Activated gamma-delta T cell treated with anti-CD3 and anti-CD28 coated beads, Interleukin-2, amount 50 U/mL, for 16 hours (primary cell): ENCODE measurements at places on chromosomes 2 and 18.

DNA sequence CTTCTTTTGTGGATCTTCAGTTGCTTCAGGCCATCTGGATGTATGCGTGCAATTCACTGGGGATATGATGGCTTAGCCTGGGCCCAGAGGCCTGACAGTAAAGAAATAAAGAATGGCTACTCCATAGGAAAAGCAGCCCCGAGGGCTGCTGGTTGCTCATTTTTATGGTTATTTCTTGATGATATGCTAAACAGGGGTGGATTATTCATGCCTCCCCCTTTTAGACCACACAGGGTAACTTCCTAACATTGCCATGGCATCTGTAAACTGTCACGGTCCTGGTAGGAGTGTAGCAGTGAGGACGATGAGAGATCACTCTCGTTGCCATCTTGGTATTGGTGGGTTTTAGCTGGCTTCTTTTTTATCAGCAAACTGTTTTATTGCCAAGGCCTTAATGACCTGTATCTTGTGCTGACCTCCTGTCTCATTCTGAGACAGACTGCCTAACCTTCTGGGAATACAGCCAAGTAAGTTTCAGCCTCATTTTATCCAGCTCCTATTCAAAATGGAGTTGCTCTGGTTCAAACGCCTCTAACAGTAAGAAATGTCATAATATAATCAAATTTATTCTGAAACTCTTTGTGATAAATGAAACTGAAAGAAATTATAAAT is 60.5 kb downstream of the DSEL start:
- no peak for DNase-seq

DNA sequence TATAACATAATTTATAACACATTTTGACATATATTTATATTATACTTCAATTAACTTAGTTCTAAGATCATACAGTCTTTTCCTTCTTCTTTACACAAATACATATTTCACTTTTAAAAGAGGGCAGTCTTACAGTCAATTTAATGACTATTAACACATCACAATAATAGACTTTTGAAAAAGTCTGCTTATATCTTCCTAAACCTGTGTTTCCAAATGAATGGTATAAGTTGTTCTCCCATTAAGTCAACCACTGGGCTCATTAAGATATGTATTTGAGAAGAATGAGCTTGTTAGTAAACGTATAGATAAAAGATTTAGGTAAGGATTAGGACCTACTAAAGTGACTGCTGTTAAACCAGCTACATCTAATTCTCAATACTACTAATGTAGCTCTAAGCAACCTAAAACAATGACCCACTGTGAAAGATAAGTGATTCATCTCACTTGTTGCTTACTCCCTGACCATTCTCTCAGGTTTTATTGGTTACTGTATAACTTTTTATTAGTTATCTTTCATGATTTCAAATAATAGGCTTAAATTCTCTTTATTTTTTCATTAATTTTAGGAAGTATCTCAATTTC is 27.0 kb downstream of the SLC40A1 start:
- no peak for DNase-seq

GRCh38 chr18:37657493-37657892 is 91.9 kb upstream of the CELF4 start:
- DNase-seq: no peak

- no peak for DNase-seq
Observed at GRCh38 chr2:122072666-122073065, 317.2 kb downstream of the TSN start.

DNA sequence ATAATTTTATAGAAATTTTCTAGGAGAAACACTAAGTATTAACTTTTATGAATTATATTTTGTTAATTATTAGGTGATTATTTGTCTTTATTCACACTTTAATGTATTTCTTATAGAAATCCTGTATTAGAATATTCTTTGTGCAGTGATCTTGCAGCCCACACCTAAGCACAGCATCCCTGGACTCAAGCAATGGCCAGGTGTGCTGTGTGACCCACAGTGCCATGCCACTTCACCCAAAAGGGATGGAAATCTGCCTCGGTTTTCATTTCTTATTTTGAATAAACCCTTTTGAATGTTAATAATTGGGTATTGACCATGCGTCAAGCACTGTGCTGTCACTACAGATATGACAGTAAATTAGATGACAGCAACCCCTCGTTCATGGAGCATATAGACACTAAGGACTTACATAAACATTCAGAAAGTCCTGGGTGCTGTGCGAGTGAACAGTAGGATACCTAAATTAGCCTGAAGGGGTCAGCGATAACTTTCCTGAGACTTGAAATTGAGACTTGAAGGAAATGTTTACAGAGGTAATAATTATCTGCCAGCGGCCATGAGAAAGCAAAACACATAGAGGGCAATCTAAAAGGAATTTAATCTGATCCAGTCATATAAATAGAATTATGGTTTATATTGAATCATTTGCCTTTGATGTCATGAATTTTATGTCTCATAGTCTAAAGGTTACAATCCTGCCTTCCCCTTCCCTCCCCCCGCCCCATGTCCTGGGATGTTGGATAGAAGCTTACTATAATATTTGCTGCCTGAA is 52.7 kb upstream of the CALCRL start:
- no peak for DNase-seq

DNA sequence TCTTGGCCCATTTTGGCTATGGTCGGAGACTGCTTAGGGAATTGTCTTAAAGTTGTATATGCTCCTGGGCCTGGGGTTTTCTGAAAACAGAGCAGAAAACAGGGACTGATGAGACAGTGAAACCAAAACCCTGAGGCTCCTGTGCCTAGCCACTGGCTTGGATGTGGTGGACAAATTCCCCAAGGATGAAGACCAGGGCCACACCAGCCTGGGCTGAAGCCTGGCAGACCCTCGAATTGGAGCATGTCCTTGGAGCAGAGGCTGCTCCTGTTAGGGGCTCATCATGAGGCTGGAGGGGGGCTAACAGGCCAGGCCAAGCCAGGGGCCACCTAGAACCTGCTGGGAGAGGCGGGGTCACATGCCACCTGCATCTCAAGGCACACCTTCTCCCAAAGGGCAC is 68.1 kb downstream of the STPG4 start:
- no peak for DNase-seq

DNA sequence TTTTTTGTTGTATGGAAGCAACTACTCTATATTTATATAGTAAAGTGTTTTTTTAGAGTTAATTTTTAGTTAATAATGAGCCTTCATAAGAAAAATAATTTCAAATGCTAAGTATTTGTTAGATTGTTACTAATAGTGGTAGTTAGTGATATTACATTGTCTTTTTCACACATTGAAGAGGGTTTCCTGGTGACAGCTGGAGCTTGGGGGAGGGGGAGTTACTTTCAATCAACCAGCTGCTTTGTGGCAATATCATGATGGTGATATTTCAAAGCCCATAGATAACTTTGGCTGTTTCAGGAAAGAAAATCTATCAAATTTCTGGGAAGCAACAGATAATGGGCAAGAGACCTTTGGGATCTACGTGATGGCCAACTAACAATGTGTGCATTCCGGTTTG is 4.1 kb downstream of the RHBDD1 start:
- DNase-seq: no peak

DNA sequence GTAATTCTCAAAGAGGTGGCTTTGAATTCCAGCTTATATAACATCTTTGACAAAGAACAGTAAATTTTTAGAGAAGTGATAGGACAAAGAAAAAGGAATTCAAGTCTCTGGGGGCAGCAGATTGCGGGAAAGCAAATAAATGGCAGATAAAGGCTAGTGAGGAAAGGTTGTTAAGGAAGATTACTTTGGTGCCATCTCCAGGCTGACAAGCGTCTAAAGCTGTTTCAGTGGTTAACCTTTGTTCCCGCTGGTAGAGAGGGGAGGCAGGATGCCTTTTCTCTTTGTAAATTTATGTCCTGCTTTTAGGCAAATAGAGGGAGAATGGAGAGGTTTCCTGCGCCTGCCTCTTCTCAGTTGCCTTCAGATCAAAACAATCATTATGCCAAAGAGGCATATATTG is 431.2 kb upstream of the CHST9 start:
- DNase-seq: no peak

DNA sequence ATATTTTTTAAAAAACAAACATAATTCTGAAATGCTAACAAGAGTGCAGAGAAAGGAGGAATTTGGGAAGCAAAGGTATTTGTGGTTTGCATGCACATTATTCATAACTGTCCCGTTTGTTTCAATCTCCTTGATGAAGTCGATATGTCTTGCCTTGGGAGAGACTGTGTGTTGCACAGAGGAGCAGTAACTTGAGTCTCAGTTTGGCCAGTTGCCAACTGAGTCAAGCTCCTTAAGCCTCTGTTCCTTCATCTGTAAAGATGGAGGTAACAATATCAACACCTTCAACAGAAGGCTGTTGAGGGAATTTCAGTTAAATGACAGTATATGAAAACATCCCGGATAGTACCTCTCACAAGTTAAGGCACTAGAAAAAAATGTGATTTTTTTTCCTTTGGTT is 226.2 kb downstream of the ASXL3 start:
- DNase-seq: no peak

DNA sequence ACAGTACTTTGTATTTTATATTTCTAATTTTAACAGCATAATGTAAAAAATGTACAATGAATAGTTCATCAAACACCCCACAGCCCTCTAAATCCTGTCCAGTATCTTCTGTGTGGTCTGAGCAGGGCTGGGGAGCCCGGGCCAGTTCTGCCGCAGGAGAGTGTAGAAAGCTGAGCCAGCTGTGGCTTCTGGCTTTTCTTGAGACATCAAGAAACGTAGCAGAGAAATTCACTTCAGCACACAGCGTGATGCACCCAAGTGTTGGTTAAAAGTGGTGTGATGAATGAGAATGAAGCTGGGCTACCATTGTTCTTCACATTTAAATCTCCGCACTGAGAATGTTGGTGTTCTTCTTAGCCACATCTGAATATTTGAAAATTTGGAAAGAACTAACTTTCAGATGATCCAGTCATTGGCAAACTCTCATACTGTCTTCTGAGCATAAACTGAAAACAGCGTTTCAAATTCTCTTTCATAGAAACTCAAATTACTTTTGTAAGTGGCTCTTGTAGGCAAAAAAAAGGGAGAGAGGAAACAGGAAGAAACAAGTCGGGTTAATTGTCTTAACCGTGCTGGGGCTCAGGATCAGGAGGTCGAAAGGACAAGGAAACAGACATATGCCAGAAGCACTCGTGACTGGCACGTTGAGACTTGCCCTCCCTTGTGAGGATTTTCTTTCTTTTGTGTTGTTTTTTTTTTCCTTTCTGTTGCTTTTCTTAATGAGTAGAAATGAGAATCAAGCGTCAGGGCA is 23.4 kb upstream of the TMEM87B start:
- no peak for DNase-seq

GRCh38 chr2:72924353-72925240 is 7.3 kb downstream of the EMX1 start:
- DNase-seq: no peak

- no peak for DNase-seq
Observed at GRCh38 chr18:26745288-26746181, 120.0 kb downstream of the AQP4 start.

DNA sequence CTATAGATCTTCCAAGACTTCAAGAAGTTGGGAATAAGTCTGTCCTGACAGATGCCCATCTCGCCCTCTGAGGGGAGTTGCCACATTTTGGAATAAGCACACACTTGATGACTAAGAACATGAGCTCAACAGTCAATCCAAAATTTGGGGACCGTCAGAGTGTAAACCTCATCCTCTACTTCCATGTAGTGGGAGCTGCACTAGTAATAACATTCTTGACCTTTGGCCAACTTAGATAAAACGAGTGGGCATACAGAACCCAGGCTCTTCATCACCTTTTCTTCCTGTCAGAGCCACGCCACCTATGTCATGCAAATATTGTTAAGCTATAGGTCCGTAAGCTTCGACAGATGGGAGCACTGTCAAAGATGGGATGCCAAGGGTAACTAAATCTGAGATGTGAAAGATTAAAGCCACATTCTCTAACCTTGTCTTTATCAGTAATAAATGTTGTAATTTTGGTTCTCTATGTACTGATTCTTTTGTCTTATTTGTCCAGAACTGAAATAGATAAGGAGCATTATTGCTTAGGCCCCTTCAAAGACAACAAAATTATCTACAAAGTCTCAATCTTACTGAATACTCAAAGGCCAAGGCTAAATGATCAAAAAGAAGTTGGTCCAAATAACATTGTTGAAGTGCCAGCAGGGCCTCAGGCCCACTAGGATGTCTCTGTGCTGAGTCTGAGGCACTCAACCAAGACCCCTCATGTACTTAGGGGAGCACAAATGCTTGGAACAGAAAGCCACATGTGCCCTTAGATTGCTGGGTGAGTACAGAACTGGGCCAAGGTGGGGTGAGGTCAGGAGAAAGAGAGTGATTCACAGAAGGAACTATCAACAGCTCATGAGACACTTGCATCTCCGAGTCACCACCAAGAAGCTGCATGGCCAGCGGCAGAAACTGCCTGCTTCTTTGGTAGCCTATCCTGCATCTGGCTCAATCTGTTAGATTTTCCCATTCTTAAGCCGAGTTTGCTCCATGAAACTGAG is 15.0 kb downstream of the CDH2 start:
- no peak for DNase-seq

GRCh38 chr2:200352636-200353035 is 46.1 kb downstream of the SPATS2L start:
- no peak for DNase-seq

GRCh38 chr2:202032846-202033316 is 774 bp upstream of the FZD7 start:
- no peak for DNase-seq

DNA sequence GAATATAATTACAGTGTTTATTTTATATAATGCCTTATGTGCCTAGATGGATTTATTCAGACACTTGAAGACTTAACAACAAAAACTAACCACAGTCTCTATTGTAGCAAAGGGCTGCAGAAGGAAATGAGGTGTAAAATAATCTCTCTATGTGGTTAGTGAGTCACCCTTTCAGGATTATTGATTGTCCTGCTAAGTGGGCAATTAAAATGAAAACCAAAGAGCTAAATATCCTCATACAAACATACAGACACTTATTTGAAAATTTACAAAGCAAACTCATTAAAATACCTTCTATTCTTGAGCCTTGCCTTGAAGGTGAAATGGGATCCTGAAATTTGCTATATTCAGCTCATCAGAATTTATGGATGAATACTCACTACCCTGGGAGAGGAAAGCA is 27.7 kb upstream of the DCC start:
- no peak for DNase-seq

GRCh38 chr2:53987336-53987921 is 16.6 kb upstream of the PSME4 start:
- DNase-seq: no peak
